ENCODE measurements at places on chromosomes 7 and 10.
A peak's percentile ranks its signal among the peaks of the same experiment; 100 is the strongest.

GRCh38 chr7:41832941-41833340 is 130.1 kb upstream of the INHBA start:
- DNase-seq = peak; percentile 84

- no peak for DNase-seq
Observed at GRCh38 chr10:72108830-72109635, 20.7 kb upstream of the SPOCK2 start.

GRCh38 chr10:112360308-112361270 is 13.3 kb upstream of the ACSL5 start:
- no peak for DNase-seq

- DNase-seq = no peak
Observed at GRCh38 chr10:117674646-117675045, 132.1 kb downstream of the EMX2 start.
